ENCODE measurements at places on chromosomes 3 and 15.

DNA sequence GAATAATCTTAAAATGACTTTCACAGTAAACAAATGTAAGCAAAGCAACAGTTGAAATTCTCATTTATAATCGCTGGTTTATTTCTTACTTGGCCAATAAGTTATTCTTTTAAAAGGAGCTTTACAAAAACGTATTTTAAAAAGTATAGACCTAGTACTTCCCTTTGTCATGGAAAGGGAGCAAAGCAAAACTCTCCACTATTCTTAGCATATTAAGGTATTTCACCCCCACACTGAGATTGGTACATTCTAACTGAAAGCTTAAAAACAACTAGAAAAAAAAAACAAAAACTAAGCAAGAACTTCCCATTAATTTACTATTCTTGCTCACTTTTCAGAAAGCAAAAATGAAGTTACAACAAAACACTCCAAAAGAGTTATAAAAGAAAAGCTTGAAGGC, 1.5 kb downstream of the ATG3 start:
- DNase-seq = no peak

- no peak for DNase-seq
Measured at GRCh38 chr15:41780266-41780665, 6.0 kb downstream of the MAPKBP1 start.

DNA sequence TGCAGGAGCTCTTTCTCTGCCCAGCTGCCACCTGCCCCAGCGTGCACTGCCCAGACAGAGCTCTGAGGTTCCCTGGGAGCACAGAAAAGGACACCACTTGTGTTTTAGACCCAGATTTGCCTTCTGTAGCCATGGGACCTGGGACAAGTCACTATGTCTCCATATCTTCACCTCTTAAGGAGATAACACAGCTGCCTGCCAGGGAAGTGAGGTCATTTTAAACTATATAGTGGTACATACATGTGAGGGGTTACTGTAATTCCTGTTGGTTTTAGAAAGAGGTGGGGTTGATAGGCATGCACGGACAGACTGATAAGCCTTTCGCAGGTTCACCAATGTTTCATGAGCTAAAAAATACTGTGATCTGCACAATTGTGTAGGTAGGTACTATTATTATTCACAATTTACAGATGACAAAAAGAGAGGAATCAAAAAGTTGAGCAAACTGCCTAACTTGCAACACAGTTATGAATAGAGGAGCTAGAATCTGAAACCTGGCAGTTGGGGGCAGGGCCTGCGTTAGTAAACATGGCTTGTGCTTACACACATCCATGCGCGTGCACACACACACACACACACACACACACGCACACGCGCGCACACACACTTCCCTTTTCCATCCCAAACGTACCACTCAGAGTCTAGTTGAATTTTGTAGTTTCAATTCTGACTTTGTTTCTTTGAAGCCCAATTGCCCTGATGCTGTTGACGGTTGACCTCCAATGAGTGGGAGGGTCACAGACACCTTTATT, 193.6 kb downstream of the FAM43A start:
- DNase-seq = no peak

- DNase-seq = no peak
Measured at GRCh38 chr3:113867506-113867905, 28.9 kb downstream of the GRAMD1C start.

GRCh38 chr3:42736081-42736480, 33.5 kb upstream of the HHATL start:
- DNase-seq = no peak

DNA sequence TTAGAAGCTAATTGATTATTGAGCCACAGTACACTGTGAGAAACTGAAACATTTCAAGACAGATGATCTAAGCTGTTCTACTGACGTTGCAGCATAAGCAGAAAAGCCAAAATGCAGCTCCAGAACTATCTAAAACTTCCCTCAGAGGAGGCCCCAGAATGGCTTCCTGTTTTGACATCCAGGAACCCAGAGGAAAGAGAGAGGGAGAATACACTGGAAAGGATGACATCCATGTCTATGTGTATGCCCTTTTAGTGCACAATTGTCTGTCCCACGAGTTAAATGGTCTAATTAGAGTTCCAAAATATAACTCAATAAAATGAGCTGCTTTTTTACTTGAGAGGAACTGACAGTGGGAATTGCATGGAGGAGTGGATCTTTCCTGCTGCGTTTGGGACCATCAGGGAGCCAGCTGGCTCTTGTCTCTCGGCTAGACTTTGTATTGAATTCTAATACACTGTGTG, 688.1 kb downstream of the ZNF385D start:
- DNase-seq = no peak

GRCh38 chr15:60208709-60209108, 189.1 kb downstream of the ANXA2 start:
- no peak for DNase-seq

GRCh38 chr3:128151758-128152274, 1.5 kb upstream of the EEFSEC start:
- DNase-seq = no peak

GRCh38 chr3:99781761-99782160, 35.9 kb upstream of the CMSS1 start:
- no peak for DNase-seq

DNA sequence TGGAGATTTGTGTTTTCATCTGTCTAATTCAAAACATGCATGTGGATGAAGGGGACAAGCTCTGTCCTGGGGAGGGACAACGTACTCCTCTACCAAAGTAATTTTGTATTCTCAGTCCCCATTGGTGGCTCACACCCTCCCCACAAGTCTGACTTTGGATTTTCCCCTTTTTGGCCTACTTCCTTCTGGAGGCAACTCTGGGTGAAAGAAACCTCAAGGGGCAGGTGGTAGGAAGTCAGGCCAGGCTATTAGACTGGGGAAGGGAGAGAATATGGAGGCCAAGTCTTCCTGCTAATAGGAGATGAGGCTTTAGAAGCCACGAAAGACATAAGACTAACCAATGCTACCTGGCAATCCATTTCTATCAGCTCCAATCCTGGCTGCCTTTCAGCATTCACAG, 124.9 kb upstream of the RASGRP1 start:
- no peak for DNase-seq

GRCh38 chr3:120838441-120839091, 69.4 kb upstream of the STXBP5L start:
- no peak for DNase-seq

- DNase-seq = no peak
Measured at GRCh38 chr15:57171426-57171825, 204.9 kb upstream of the CGNL1 start.

GRCh38 chr3:43525941-43526607, 95.7 kb downstream of the ANO10 start:
- no peak for DNase-seq

DNA sequence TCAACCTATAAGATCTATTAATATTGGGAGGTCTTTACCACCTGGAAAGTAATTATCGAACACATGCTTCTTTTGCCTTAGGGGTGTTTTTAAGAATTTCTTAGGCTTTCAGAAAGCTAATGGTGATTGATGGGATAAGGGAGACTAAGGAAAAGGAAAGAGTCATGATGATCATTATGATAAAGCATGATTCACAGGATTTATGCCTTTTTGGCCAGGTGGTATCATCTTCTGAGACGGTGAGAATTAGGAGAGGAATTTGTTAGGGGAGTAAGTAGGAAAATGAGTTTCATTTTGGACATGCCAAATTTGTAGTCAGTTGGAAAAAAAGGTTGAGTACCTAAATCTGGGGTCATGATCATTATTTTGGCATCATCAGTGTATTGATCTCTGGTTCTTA, 8.9 kb downstream of the ARMC8 start:
- DNase-seq = no peak

GRCh38 chr15:71386448-71387236, 271.4 kb downstream of the THSD4 start:
- DNase-seq = no peak

DNA sequence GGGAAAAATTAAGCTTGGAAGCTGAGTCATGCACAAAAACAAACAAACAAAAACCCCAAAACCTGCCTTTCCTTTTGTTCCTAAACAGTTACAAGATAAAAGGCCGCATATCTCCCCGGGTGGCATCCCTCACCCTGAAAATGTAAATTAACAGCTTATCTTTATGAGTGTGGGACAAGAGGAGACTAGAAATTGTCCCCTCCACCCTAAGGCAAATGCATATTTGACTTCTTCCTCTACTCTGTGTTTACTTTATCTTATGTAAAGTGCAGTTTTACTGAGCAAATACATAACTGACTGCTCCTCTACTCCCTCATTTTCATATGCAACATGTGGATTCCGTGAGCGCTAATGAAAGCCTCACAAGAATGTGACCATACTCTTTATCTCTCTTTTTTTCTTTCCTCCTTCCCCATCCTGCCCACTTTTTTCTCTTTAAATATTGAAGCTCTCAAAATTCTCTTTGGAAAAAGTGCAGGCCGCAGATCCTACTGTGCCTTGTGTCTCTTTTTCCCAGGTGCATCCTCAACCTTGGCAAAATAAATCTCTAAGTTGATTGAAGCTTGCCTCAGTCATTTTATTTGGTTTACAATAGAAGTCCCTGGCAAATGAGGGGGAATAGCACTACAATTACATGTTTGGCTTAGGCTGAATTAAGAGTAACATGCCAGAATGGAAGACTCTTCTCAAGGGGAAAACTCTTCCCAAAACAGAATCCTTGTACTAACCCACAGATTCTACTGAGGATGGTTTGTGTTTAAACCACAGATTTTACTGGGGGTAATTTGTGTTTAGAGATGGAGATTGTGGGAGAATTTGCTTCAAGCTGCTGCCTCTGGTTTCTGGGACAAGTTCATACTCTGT, 72.7 kb upstream of the WDR72 start:
- DNase-seq = no peak

GRCh38 chr3:138479438-138479863, 45.0 kb downstream of the ESYT3 start:
- DNase-seq = peak; percentile 11

DNA sequence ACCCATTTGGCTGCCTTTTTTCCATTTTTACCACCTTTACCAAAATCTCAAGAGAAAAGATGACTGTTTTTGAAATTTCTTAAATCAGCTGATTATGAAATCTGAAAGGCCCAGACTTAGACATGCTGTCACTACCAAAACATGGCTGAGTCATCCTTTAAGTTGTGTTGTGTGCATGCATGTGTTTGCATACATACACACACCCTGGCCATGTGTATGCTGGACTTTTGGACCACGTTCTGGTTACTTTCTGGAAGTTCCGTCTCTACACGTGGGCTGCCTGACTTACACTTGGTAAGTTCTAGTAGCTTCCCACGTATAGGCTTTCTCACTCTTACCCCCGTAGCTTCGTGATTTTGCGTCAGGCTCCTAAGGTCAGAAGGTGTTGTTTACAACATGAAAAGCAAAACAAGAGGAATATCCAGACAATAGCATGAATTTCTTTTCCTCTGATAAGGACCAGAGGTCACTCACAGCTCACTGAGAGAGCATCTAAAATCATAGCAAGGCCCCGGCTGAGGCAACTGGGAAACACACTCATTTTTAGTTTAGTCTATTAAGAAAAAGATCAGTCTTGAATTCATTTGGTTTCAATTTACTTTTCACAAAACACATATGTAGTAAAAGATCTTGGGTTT, 62.4 kb downstream of the COL8A1 start:
- no peak for DNase-seq

- DNase-seq = no peak
Measured at GRCh38 chr3:17194116-17194515, 309.4 kb downstream of the PLCL2 start.

DNA sequence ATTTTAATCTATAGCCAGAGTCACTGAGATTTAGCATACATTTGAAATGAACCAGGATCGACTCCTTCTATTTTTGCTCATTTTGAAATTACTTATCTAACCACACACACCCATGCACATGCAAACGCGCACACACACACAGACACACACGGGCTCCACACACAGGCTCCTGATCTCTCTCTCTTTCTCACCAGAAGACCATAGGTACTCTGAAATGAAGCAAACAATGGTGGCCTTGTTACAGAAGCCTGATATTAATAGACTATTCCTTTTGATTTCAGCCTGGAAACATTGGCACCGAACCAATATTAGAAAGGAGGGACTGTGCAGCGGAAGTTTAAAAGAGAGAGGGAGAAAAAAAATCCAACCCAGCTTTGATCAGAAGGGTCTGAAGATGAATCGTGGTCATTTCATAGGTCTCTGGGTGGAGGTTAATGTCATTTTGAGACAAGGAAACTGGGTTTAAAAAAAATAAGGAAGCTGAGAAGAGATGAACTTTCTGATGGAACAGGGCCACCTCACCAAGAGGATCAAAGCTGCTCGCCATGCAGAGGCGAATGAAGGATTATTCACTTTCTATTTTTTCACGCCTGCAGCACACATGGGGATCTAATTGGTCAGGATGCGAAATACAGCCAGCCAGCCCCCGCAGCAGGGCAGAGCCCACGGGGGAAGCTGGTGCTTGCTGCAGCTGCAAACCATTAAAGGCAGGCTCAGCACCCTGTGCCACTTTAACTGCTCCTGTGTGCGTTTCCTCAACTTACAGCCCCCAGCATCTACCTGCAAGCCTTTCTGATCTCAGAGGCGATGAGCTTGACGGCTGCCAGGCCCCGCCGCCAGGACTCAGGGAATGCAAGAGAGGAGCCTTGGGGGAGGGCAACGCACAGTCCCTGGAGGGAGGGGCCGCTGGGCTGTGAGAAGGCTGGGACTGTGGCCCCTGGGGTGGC, 88.8 kb downstream of the HES1 start:
- DNase-seq = no peak

GRCh38 chr3:141328286-141329166, 39.8 kb upstream of the ZBTB38 start:
- DNase-seq = no peak

DNA sequence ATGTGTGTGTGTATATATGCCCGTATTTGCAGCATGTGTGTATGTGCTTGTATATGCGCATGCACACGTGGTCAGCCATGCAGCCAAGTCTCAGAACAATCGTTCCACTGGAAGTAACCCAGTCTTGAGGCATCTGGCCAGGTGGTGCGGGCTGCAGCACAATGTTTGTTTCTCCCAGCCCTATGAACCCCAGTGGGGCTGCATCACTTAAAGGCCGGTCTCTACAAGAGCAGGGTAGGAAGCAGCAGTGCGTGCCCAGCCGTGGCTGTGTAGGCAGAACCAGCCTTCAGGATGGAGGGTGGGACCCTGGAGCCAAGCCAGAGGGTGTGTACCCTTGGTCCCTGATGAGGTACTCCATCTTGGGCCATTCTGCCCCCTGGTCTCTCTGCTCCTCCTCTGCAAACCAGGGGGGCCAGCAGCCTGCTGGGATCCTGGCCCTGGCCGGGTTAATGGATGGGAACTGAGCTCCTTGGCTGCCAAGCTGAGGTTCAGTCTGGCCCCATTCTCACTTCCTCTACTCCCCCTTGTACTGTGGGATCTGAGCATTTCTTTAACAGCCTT, 11.8 kb downstream of the KLF13 start:
- DNase-seq = no peak

GRCh38 chr3:60657972-60658371, 593.3 kb downstream of the FHIT start:
- no peak for DNase-seq

- no peak for DNase-seq
Measured at GRCh38 chr3:47399531-47400270, 18.9 kb downstream of the PTPN23 start.

- DNase-seq = no peak
Measured at GRCh38 chr15:79478108-79478507, 46.0 kb downstream of the MINAR1 start.
